ENCODE measurements at places on chromosomes 11 and 22. TPM values are rescaled to one million over a fixed set of nuclear protein-coding genes. Genes with fewer than 3 reads are reported as not detected.

Gene IL18
- 53.6 TPM for total RNA-seq

Gene P4HA3
- 2.0 TPM for total RNA-seq

Gene BLID
- 5.4 TPM for total RNA-seq

DNA sequence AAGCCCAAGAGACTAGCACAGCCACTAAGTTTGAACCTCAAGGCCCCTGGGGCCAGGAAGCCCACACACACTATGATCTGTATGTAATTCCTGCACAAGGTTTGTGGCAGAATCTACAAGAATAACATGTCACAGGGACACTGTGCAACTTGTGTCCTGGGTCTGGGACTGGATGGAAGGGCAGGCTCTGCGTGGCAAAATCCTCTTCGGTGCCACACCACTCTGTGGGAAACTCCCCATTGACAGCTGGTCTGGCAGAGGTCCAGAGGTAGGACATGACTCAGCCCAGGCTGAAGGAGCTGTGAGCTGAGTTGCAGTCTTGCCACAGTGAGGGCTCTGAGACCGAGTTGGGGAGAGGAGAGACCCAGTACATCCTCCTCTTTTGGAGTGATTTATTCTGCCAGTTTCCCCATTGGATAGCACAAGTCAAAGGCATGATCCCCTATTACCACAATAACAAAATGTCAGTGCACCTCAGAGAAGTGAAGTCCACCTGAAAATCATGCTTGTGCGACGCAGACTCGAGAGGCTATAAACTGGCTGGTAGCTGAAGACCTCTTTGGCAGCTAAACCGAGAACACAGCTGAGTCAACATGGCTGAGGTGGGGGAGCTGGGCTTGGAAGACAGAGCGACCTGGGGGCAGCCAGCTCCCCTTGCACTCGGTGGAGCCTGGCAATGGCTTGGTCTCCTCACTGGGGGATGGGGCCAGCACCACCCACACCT, 23.3 kb upstream of the SERPIND1 start:
- peak; percentile 76 for DNase-seq

DNA sequence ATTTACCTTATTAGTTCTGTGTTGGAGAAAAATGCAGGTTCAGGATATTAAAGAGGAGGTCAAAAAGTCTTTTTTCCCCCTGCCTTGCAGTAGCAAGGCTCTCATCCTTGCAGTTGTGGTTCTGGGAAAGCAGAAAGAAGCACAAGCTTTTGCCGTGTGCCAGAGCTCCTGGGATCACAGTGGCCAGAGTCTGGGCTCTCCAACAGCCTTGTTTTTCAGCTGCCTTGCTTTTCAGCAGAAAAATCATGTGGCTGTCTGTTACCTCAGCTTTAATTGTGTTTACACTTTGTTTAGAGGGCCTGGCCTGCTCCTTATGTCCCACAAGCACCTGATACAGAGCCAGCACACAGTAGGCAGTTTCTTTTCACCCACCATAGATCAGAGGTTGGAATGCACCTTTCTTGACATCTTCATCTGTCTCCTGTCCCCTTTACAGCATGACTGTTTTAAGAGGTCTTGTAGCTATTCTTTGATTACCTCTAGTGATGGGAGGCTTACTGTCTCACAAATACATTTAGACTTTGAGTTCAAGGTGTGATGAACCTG, 67.5 kb downstream of the TEAD1 start:
- no peak for DNase-seq

GRCh38 chr11:66045177-66045639, 3.8 kb downstream of the GAL3ST3 start:
- peak; percentile 90 for DNase-seq

DNA sequence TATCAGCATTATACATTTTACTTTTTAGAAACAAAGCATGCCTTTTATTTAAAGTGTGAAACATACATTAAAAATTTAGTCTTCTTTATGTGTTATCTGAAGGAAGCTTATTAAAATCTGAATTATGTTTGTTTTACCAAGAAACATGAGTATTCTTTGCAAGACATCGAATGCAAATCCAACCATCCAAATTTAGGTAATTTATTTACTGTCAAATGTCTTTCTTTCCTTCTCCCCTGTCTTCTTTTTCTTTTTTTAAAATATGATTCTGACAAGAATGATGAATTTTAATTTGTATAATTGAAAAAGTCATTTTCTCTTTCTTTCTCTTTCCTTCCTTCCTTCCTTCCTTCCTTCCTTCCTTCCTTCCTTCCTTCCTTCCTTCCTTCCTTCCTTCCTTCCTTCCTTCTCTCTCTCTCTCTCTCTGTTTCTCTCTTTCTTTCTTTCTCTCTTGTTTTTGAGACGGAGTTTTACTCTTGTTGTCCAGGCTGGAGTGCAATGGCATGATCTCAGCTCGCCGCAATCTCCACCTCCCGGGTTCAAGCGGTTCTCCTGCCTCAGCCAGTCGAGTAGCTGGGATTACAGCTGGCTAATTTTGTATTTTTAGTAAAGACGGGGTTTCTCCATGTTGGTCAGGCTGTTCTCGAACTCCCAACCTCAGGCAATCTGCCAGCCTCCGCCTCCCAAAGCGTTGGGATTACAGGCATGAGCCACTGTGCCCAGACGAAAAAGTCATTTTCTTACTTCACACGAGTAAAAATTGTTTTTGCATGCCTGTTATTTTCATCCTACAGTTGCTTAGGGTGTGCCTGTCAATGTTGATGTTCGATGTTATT, 157.5 kb downstream of the TMEM135 start:
- DNase-seq: no peak

Gene TRPM5
- not detected for total RNA-seq

Gene OR51E1
- not detected for total RNA-seq

Gene DYNC2H1
- total RNA-seq: 28.9 TPM

Gene OR10D3
- total RNA-seq: 0.15 TPM

DNA sequence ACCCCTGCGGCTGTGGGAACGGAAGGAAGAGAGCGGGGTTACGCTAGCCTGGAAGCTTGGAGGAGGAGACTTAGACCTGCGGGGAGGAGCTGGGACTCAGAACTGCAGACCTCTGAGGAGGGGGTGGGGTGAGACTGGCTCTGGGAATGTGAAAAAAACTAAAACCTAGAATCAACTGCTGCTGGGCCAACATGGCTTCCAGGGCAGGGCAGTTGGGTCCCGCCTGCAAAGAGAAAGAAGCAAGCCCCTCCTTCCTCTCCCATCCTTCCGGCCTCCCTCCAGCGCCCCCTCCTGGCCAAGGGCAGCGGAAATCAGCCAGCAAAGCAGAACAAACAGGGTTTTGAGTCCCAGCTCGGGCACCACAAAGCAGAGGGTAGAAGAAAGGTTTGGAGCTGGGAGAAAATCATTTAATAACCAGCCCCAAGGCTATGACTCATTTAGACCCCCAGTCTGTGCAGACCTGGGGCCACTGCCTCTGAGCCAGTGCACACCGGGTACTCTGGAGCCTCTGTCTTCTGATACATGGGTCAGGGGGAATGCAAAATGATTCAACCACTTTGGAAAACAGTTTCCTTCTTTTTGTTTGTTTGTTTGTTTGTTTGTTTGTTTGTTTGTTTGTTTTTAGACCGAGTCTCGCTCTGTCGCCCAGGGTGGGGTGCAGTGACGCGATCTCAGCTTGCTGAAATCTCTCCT, 7.3 kb upstream of the NCF4 start:
- peak; percentile 62 for DNase-seq

DNA sequence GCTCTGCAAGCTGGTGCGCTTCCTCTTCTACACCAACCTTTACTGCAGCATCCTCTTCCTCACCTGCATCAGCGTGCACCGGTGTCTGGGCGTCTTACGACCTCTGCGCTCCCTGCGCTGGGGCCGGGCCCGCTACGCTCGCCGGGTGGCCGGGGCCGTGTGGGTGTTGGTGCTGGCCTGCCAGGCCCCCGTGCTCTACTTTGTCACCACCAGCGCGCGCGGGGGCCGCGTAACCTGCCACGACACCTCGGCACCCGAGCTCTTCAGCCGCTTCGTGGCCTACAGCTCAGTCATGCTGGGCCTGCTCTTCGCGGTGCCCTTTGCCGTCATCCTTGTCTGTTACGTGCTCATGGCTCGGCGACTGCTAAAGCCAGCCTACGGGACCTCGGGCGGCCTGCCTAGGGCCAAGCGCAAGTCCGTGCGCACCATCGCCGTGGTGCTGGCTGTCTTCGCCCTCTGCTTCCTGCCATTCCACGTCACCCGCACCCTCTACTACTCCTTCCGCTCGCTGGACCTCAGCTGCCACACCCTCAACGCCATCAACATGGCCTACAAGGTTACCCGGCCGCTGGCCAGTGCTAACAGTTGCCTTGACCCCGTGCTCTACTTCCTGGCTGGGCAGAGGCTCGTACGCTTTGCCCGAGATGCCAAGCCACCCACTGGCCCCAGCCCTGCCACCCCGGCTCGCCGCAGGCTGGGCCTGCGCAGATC, 16.5 kb downstream of the P2RY2 start:
- no peak for DNase-seq

Gene SLC43A3
- 35.0 TPM for total RNA-seq

- peak; percentile 30 for DNase-seq
Observed at GRCh38 chr22:18064636-18065035, 13.2 kb upstream of the PEX26 start.

Gene NUMA1
- 202 TPM for total RNA-seq

- DNase-seq: no peak
Observed at GRCh38 chr11:74566146-74566960, 26.0 kb upstream of the POLD3 start.

DNA sequence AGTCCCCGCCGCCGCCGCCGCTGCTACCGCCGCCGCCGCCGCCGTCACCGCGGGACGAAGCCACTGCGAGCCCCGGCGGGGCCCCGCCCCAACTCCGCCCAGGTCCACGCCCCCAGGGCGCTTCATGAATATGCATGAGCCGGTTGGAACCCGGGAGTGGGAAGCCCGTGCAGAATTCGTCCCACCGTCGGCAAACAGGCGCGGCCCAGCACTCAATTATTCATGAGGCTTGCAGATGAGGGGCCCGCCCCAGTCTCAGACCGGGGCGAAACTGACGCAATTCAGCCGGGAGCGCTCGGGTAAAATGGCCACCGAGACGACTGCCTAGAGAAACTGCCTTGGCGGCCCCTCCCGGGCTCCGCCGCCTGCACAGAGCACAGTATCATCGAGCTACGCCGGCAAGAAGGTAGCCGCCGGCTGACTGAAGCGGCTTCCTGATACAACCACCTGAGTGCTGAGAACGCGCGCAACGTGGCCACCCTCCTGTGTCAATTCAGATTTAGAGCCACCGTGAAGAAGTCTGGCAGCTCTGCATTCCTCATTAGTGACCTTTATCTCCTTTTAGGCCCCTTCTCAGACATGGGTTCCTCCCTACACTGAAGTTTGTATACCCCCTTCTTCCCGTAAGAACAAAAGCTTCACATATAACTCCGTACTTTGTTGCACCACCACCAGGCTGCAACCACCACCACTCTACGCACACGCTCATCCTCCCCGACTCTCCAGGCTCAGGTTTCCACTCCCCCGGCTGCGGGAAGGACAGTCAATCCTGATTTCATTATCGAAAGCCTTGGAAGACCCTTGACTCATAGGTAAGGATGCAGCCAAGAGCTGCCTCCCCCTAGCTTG, at the start of gene TNKS1BP1:
Gene TNKS1BP1 (minus strand): TSS at position 67 of the 849 bp plus-strand sequence. CDS start 3,067 bp downstream, outside the sequence.
- DNase-seq: peak; percentile 98

- no peak for DNase-seq
Observed at GRCh38 chr11:93849201-93849600, 1.2 kb downstream of the VSTM5 start.

- DNase-seq: peak; percentile 21
Observed at GRCh38 chr11:99368583-99368982, 347.8 kb downstream of the CNTN5 start.

GRCh38 chr11:64643920-64644646, 53.1 kb downstream of the SLC22A12 start:
- no peak for DNase-seq

- no peak for DNase-seq
Observed at GRCh38 chr11:14529321-14529720, 9.1 kb upstream of the PSMA1 start.

Gene BCL2L13
- total RNA-seq: 31.3 TPM

DNA sequence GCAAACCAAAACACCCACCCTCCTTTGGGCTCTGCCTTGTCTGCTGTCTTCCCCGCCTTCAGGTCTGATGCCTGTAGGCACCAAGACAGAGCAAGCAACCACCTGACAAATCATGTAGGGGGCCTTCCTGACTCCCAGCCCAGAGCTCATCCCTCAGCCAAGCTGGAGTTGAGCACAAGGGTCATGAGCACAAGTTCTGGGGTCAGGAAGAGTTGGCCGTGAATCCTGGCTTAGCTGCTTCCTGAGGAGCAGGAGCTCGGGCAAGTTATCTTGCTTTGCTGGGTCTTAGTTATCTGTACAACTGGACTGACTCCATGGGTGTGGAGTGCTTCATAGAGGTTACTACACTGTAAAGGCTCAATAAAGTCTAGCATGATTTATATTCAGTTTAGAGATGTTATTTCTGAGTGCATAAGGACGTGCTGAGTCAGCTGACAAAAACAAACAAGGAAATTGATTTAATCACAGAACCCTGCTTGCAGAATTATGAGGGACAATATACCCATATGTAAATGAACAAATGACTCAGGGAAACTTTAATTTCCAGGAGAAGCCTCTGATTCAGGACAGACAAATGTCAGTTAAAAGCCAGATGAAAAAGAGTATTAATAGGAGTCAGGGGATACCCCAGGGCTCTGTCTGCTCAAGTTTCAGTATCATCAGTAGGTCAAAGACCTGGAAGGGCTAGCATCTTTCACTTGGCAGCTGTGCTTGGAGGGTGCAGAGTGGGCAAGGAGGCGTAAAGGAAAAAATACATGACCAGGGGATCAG, 15.0 kb upstream of the APOA1 start:
- DNase-seq: peak; percentile 85

Gene SCN3B
- total RNA-seq: 0.26 TPM

DNA sequence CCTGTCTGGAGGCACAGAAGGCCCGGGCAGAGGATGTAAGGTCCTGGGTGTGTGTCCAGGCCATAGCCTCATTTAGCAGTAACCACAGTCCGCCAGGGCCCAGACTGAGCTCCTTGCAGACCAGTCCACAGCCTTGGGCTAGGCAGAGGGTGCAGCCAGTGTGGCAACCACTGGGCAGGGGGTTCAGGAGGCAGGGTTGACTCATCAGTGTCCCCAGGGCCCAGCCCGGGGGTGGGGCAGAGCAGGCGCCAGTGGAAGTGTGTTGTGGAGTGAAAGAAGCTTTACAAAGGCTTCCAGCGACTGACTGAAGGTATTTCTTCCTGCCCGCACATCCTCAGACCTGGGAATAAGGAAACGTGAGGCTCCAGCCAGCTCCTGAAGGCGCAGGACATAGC, 27.7 kb upstream of the WNT11 start:
- no peak for DNase-seq

- DNase-seq: no peak
Observed at GRCh38 chr11:117973503-117973860, 12.7 kb upstream of the IL10RA start.

DNA sequence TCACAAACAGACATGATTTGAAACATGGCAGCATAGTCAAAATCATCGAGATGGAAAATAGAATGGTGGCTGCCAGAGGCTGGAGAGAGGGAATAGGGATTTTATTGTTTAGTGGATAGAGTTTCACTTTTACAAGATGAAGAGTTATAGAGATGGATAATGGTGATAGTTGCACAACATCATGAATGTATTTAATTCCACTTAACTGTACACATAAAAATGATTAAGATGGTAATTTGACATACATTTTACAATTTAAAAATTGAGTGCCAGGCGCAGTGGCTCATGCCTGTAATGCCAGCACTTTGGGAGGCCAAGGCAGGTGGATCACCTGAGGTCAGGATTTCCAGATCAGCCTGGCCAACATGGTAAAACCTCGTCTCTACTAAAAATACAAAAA, 21.2 kb downstream of the TTC28 start:
- DNase-seq: no peak
